ENCODE measurements at places on chromosomes 1 and 21. TPM values are rescaled to one million over a fixed set of nuclear protein-coding genes. Genes with fewer than 3 reads are reported as not detected.
A peak's percentile ranks its signal among the peaks of the same experiment; 100 is the strongest.

- no peak for DNase-seq
Measured at GRCh38 chr1:234833646-234834045, 223.7 kb upstream of the IRF2BP2 start.

GRCh38 chr21:17386498-17386897 lies 126.3 kb upstream of the CXADR start:
- DNase-seq = no peak

DNA sequence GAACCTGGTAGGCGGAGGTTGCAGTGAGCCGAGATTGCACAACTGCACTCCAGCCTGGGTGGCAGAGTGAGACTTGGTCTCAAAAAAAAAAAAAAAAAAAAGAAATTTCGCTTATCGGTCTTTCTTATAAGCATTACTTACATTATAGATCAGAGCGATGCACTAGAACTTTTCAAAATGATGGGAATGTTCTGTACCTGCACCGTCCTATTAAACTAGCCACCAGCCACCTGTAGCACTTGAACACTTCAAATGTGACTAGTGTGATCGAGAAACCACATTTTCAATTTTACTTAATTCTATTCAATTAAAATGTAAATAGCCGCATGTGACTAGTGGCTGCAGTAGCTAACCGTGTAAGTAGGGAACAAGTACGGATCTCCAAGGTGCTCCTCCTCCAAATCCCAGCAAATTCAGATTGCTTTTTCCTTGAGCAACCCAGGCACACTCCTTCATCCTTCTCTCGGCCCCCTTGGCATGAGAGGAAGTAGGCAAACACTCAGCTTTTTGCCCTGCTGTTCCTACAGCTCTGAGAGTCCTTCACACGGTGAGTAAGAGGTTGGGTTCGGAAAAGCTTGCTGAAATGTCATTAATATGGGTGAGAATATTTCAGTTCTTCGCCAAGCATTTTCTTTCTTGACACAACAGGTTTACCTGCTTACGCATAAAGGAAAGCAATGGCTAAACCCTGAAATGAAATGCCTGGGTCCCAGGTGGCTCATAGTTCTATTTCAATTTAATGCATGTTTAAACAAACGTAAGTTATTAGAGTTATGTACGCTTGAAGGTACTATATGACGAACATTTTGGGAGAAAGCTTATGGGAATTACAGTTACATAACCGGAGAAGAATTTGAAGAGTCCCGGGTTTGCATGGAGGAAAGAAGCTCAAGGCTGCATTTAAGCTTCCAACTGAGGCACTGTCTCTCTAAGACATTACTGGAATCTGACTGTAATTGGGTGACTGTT lies 69.5 kb upstream of the HUNK start:
- no peak for DNase-seq

- DNase-seq = peak; percentile 66
Measured at GRCh38 chr1:40316595-40317393, at the start of gene COL9A2. Gene COL9A2 (minus strand): TSS chr1:40317286. CDS start chr1:40317197, 89 bp downstream.

DNA sequence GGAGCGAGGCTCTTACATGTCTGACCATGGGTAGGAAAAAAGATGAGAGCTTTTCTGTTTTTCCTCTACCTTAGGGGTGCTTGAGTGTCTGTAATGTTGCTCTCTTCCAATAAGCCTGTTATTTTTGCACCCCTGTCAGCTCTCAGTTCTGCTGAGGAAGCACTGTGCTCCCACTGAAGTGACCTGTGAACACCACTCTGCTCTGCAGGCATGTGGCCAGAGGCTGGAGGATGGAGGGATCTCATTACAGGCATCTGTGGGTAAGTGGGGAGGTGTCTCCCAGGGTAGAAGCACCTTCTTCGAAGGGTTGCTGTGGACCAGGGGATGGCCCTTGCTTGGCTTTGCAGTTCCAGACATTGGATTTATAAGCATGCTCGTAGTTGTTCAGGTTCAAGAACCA lies 56.8 kb upstream of the RBM15 start:
- no peak for DNase-seq

DNA sequence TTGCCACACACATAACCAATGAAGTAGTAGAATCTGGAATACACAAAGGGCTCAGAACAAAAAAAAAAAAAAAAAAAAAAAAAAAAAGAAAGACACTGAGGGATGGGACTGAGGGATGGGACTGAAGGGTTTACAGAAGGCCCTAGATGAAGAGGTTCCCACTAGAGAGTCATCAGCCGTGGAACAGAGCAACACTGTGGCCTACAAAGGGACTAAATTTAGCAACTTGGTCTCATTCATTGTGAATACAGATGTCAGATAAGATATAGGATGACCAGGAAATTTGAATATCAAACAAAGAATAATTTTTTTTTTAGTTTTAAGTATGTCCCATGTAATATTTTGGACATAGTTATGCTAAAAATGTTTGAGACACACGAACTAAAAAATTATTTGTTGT lies 62.1 kb downstream of the GLUL start:
- DNase-seq = no peak

GRCh38 chr1:233357595-233358397 lies 30.3 kb downstream of the MAP3K21 start:
- no peak for DNase-seq

DNA sequence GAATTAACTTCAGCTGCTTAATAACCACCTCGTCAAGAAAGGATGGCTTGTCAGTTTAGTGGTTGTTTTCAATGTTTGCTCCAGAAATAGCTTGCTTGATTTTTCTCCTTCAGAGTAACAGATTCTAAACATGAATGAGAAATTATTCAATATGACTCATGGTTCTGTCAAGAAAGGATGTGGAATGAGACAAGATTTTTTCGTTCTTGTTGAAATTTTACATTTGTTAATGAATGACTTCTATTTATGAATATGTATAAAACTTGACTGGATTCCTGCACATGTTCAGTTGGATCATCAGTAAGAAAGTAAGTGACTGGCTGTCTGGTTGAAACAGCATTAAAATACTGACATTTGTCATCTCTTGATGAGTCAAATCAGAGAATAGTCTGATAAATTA lies 38.3 kb downstream of the IFI44 start:
- DNase-seq = no peak

DNA sequence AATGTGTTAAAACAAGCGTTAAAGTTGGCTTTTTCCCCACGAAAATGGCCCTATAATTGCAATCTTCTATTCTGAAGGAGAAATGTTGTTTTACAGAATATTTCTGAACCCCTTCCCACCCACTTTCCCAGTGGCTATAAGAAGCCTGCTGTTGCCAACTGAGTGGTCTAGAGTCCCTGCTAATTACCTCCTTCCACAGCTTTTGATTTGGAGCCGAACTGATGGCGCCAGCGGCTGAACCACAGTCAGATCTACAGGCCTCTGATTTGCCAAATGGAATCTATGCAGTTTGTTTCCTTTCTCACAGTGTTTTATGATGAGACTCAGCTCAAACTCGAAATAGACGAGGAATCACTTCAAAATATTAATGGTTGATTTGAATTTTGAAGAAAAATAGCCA lies 76.0 kb upstream of the C1orf105 start:
- DNase-seq = no peak

GRCh38 chr1:47390843-47391242 lies 25.2 kb upstream of the FOXE3 start:
- DNase-seq = peak; percentile 21

GRCh38 chr1:19009126-19009881 lies 52.8 kb upstream of the IFFO2 start:
- no peak for DNase-seq

GRCh38 chr1:154819628-154820590 lies 50.2 kb downstream of the KCNN3 start:
- no peak for DNase-seq

DNA sequence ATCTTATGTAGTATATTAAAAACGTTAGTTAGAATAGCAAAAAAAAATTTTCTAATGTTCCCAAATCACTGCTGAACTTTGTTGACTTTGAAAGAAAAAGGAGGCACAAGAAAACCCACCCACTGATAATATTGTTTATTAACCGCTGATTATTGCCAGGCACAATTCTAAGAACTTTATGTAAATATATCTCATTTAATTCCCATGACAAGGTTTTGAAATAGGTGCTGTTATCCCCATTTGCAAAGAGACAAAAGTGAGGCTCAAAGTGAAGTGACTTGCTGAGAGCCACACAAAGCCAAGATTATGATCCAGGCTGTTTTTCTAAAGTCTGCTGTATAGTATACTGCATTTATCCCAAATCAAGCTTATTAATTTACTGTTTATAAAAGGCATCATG lies 56.4 kb downstream of the SASS6 start:
- DNase-seq = no peak

GRCh38 chr1:224513383-224513782 lies 78.8 kb upstream of the WDR26 start:
- DNase-seq = no peak

DNA sequence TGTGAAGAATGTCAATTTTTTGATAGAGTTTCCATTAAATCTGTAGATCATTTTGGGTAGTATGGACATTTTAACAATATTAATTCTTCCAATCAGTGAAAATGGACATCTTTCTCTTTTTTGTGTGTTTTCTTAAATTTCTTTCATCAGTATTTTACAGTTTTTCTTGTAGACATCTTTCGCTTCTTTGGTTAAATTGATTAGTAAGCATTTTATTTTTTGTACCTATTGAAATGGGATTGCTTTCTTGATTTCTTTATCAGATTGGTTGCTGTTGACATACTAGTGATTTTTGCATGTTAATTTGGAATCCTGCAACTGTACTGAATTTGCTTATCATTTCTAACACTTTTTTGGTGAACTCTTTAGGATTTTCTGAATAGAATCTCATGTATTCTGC lies 683.2 kb upstream of the NCAM2 start:
- DNase-seq = no peak

- DNase-seq = no peak
Measured at GRCh38 chr1:41479000-41479807, 5.3 kb downstream of the EDN2 start.

DNA sequence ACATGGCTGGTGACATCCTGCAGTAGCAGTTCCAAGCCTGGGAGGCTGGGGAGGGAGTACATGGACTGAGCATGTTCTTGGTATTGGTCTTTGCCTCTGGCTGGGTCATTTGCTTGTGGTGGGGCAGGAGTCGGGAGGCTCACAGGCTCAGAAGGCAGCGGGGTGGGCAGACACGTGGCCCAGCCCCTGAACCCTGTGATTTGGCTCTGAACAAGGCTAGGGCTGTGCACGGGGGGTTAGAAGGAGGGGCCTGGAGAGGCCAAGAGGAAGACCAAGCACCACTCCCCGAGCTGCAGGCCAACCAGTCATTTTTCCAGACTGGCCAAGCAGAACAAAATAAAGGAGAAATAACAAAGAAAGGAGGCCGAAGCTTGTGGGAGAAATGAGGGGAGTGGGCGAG lies 9.7 kb upstream of the PRELP start:
- no peak for DNase-seq

- DNase-seq = no peak
Measured at GRCh38 chr1:36762174-36762573, 272.1 kb downstream of the GRIK3 start.

GRCh38 chr1:71242239-71242638 lies 161.4 kb upstream of the ZRANB2 start:
- no peak for DNase-seq

- DNase-seq = no peak
Measured at GRCh38 chr1:193448682-193449461, 262.5 kb upstream of the B3GALT2 start.

DNA sequence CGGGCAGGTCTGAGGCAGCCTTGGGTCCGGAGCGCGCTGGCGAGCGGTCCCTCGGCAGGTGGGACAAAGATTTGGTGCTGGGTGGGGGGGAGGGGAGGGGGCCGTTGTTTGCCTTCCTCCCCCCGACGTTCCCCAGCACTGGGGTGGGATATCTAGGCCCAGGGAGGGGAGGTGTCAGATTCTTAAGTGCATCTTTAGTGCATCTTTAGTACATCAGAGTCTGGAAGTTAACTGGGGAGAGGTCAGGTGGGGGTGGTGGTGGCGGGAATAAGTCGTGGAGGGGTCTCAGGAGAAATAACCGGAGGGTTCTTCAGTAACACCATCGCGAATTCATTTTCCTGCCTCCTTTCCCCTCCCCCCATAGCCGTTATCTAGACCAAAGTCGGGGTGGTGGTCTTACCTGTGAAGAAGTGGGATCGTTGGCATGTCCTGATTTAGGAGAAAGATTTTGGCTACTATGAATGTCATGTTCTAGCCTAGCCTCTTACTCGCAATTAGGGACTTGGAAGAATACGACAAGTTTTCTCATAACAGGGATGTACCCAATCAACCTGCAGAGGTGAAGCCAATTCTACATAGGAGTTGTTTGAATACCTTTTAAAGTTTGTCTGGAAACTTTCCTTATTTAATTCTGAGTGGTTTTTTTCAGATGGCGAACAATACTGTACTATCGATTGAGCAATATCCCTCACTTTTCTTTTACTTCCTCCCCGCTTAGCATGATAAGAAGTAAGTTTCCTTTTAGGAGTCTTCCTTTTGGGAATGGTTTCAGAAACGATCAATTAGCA lies 886 bp downstream of the ZMYM4 start:
- no peak for DNase-seq

DNA sequence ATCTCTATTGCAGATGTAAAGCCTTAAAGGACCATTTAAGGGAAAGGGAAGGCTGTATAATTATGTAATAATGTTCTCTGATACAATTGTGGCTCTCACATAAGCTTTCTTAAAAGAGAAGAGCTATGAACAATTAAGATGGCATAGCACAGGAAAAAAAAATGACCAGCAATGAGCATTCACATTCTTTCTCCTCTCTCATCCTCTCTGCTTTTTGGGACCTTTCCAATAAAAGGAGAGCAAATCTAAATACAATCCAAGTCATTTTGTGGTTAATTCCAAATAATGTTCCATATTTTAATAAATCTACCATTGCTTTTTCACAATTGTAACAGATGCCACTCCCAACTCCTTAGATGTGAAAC lies 23.5 kb downstream of the SMYD3 start:
- no peak for DNase-seq

DNA sequence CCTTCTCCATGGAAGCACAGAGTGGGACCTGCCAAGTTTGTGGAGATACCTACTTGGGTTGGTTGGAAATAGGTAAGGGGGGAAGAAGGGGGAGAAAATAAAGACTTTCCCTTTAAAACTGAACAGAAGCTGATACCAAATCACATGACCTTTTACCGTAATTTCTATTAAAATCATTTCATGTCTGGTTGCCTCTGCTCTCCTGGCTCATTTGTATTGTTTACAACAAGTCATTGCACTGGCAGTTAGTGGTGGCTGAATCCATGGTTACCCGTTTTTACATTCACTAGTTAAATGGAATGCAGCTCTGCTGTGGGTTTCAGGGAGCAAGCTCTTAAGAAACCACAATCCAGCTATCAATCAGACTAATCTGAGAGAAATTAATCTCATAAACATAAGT lies 353.7 kb upstream of the ESRRG start:
- no peak for DNase-seq

GRCh38 chr1:59631561-59632255 lies 183.0 kb upstream of the HOOK1 start:
- DNase-seq = no peak

GRCh38 chr1:218613105-218613504 lies 268.0 kb downstream of the TGFB2 start:
- no peak for DNase-seq

- no peak for DNase-seq
Measured at GRCh38 chr1:52348704-52349300, 17.2 kb downstream of the CC2D1B start.

Gene RPTN
- total RNA-seq = not detected

Gene KCNN3
- total RNA-seq = 4.4 TPM

Gene ARHGAP29
- total RNA-seq = 8.9 TPM

Gene CFHR4
- not detected for total RNA-seq

Gene HSD3B1
- not detected for total RNA-seq

Gene OR2AK2
- not detected for total RNA-seq

Gene CFHR2
- not detected for total RNA-seq

Gene SH2D2A
- total RNA-seq = not detected

Gene ATP1A2
- 18.6 TPM for total RNA-seq

Gene S100A12
- total RNA-seq = not detected

Gene AXDND1
- total RNA-seq = 4.3 TPM

Gene B3GALT2
- total RNA-seq = 0.64 TPM

All from transverse colon (tissue), 4 donors.